Stimulated activated CD8-positive, alpha-beta memory T cell treated with anti-CD3 and anti-CD28 coated beads, Interleukin-4, amount 100 ng/mL, for 1 hour (primary cell): ENCODE measurements at places on chromosomes 16 and 17.

DNA sequence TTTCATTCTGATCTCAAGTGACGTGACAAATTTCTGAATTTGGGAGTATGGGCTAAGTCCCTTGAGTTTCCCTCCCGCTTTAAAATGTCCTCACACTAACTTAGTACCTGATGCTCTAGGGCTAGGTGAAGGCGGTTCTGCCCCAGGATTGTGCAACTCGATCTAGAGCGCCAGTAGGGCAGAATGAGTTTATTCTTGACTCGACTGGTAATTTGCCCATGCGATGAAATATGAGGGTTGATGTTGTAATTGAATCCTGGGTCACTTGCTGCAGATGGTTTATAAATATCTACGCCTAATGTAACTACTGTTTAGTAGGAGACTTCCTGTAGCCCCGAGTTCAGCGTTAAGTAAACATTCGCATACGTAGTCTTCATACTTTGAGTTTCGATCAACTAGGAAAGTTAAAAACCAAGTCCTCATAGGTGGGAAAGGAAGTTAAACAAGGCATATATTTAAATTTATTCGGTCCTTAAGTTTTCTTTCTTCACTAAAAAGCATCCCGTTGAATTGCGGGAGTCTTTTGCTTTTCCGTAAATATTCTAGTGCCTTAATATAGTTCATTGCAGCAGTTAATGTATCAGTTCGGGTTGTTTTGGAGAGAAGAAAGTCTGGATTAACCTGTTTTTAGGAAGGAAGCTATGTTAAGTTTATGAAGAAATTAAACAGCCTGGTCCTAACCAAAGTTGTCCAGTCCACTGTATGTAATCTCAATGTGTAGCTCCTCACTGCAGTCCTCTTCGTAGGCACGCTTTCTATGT, 1.6 kb downstream of the CTCF start:
- no peak for DNase-seq

DNA sequence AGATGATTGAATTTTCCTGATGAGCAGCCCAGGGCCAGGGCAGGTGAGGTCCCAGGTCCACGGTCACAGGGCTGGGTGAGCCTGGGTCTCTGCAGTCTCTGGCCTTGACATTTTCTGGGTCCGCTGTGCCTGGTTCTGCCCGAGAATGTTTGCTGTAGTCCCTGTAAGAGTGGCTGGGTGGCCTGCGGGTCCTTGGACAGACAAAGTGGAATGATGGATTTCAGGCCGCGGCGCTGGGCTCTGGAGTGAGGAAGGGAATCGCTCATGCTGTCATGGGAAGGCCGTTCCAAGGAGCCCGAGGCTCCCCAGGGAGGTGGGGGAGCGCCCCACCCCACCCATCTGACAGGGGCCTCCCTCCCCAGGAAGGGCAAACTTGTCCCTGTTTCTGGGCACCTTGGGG, 153.5 kb upstream of the CIBAR2 start:
- no peak for DNase-seq

GRCh38 chr17:49031965-49032928, 35.1 kb downstream of the IGF2BP1 start:
- DNase-seq, result no peak

DNA sequence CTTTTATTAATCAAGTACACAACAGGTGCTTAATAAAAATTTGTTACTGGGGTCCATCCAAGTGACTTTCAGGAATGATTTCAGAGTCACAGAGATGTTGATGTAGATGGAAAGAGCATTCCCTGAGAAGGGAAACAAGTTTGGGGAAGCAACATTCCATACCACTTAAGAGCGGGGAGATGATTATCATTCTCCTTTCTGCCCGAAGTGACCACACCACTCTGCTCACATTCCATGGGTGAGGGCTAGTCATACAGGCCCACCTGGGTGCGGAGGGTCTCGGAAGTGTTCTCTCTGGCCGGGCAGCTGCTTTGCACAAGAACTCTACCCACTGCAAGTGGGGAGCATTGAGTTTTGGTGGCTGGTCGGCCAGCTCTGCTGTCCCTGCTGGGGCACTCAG, 231.4 kb downstream of the SNX29 start:
- no peak for DNase-seq

DNA sequence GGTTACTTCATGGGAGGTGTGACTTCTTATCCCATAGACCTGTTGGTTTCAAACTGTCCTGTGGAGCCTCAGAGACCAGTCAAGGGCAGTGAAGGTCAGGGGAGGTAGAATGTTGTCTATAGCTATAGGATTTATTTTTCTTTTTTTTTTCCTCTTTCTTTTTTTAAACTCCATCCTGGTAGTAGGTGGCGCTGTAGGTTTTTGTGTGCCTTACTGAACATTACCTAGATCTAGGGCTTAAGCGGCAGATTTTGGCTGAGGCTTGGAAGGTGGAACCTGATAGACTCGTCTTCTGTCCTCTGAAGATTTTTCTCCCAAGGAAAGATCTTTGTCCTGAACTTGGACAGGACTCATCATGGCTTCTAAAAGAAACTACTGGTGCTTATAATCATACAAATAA, 8.2 kb upstream of the LASP1NB start:
- no peak for DNase-seq
